ENCODE measurements at places on chromosomes 4 and X.

GRCh38 chr4:54908763-54909162, 216.6 kb downstream of the KDR start:
- no peak for DNase-seq

DNA sequence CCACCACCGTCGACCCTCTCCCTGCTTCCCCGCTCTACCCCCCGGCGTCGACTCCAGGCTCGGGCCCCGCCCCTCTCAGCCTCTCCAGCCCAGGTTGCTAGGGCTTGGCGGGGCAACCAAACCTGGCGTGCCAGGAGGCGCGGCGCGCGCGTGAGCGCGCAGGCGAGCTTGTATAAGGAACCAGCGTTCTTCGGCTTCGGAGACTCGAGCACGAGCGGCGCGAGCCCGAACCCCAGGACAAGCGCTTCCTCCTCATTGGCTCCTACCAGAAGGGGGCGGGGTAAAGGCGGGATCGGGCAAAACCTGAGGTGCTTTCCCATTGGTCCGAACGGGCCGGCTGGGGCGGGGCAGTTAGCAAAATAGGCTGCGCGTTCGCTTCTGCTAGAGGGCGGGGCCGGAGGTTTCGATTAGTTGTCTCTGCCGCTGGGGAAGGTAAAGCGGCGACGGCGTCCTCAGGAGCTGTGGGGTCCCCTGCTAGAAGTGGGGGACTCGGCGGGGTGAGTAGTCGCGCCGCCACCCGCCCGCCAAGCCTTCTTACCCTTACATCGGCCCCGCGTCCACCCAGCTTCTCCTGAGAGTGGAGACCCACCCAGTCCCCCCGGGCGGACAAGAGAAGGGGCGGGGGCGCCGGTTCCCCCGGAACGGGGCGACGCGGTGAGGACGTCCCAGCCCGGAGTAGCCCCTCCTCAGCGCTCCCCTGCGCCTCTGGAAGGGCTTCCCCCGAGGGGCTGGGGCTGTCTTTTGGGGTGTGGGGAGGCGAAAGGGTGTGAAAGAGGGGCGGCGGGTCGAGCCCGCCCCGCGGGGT, at the start of gene CDKL5:
TSS of gene CDKL5 (plus strand) at position 410 of the 805 bp plus-strand sequence. CDS start 81,489 bp downstream, outside the sequence.
- DNase-seq = peak; percentile 87

GRCh38 chrX:134745636-134746409, 87.6 kb upstream of the PLAC1 start:
- DNase-seq = no peak

GRCh38 chr4:164169591-164169990, 584.3 kb upstream of the SMIM31 start:
- no peak for DNase-seq

DNA sequence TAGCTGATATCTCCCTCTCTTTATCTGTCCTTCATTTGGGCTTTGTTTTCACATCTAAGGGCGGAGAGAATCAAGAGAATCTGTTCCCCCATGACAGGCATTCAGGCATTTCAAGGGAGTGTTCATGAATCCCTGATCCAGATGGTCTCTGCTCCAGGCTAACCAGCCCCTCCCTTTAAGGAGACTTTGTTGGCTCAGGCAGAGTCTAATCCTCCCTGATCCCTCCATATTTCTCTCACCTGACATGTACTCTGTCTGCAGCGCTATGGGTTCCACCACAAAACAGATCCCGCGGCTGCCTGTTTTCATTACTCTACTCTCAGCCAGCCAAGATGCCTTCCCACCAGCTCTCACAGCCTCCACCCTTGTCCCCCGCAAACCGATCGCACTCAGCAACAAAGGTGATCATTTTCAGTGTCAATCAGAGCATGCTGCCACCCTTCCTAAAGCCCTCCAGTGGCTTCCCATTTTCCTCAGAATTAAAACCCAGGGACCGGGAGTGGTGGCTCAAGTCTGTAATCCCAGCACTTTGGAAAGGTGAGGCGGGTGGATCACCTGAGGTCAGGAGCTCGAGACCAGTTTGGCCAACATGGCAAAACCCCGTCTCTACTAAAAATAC, 30.3 kb upstream of the SLC2A9 start:
- no peak for DNase-seq

DNA sequence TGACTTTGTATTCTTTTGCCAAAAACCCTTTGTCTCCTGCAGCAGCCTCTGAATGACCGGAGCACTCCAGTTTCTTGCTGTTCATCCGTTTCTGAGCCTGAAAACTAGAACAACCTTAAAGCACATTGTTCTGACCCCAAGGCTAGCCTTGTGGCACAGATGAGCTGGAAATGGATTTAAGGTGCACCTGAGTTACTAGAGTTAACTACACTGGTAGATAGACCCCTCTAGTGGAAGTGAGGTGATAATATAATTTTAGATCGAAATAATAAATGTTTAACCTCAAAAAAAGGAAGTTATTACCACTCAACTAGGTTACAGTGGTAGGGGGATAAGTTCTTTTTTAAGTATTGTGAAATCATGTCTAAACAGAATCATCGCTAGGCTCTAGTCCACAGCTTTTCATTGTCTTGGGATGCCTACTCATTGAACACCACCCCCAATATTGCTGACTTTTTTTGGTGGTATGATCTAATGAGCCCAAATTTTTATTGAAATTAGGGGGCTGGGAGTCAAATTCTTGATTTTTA, 2.7 kb downstream of the PLS3 start:
- no peak for DNase-seq

- no peak for DNase-seq
These were observed 162.6 kb downstream of the PRKX start for GRCh38 chrX:3550871-3551270.
